ENCODE measurements at places on chromosomes 2 and 18. TPM values are rescaled to one million over a fixed set of nuclear protein-coding genes. Genes with fewer than 3 reads are reported as not detected.

GRCh38 chr2:64362562-64363026 is 91.4 kb upstream of the LGALSL start:
- DNase-seq, result no peak

DNA sequence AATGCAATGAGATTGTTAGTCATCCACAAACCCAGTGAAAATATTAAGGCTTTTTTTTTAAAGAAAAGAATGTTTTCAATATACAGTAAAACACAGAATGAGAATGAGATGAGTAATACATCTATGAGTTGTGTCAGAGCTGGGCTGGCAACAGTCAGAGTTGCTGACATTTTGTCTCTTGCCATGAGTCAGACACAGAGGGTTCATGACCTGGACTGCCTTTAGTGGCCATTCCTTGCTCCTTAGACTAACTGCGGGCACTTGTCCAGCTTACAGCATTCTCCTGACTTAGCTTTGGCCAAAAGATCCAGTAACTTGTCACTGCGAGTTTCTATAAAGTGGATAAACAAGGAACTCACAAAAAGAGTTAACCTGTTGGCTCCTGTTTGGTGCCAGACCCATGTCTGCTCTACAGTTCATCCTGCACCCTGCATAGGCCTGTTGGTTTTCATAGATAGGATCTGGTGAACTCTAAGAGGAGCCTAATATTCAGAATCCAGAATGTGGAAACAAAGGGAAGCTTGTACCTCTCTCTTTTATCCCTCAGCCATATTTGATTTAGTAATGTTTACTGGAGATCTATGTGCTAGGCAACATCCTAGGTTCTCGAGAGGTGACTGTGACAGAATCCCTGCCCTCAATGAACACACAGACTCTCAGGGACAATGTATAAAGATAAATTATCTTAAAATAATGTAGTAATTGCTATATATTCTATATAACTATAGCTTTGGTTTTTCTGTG is 391.5 kb upstream of the VWC2L start:
- DNase-seq, result no peak

DNA sequence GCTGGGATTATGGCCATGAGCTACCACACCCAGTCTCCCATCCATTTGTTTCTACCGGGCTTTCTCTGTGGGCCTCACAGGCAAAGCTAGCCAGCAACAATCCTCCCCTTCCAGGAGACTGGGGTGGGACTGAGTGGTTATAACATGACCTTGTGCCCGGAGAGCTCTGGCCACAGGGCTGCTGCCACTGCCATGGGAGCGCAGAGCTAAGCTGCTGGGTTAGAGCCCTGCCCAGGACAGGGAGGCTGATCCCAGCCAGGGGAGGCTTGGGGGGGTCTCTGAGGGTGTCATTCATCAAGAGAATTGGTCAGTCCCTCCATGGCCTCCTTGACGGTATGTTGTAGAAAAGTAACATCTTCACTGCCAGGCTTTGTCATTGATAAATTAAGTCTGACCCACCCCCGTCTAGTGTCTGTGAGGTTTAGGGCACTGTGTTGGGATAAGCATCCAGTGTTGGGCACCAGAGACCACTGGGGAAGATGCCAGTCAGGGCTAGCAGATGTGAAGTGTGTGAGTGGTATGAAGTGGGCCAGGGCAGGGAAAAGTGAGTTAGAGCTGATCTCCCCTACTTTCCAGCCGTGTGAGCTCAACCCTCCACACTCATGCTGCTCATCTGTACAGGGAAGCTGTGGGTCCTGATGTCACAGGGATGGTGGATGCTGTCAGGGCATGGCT is 368.4 kb upstream of the HS6ST1 start:
- no peak for DNase-seq

DNA sequence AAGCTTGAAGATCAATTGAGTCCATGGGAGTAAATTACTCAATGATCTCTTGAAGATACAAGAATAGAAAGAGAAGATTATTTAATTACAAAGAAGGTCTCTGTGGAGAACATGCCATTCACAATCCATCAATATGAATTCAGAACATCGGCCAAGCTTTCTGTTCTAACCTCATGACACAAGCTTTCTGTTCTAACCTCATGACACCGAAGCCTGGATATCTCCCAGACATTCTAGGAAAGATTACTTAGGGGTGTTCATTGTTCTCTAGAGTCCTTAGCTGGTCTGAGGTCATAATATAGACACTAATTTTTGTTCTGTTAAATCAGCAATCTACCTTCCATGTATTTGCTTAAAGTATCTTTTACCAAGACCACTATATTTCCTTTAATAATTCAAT is 95.5 kb downstream of the RDH14 start:
- DNase-seq, result no peak

DSG1 gene
- polyA plus RNA-seq, result 0.07 TPM

DNA sequence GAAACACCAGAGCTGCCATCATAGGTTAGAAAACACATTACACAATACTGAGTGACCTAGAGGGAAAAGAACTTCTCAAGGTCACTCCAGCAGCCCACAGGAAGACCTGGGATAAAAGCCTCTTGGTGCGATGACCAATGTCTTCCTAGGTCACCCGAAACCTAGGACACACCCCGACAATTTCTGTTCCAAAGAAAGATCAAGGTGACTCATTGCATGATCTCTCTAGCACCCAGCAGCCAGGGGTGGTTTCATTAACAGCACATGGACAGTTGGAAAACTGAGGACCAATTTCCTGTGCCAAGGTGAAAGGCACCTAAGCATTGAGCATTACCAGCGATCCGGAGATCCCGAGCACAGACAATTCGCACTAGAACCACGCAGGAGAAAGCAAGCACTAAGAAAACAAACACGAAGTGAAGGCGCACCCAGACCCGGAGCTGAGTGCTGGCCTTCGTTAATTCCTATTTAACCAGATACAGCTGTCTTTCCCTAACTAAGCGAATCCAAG is 1.5 kb downstream of the CACNB4 start:
- no peak for DNase-seq

DNA sequence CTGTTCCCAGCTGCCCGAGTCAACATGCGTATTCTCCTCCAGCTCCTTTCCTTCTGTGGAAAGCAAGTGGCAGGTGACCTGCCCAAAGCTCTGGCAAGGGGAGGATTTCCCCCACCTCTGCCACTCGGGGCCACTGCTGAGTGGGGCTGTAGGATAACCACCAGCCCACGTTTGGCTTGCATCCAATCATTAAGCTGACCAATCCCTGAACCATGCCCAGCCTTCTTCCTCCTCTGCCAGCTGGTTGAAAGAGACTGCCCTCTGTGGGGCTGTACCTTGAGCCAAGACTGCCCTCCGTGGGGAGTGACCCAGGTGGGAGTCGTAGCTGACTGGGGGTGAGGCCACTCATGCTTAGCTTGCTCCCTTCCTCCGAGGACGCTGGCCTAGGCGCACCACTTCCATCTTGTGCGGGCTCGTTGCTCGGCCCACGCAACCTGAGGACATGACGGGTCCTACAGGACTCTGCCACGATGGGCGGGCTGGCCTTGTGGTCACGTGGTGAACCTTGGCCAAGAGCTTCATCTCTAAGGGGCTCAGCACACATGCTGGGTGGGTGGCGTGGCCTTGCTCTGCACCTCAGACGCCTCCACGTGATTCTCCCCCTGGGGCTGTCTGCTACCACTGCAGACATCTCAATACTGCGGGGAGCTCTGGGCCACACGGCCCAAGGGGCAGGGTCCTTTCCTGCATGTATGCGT is 112.1 kb downstream of the NDUFA10 start:
- DNase-seq, result no peak

SPATA3 gene
- not detected for polyA plus RNA-seq

DNA sequence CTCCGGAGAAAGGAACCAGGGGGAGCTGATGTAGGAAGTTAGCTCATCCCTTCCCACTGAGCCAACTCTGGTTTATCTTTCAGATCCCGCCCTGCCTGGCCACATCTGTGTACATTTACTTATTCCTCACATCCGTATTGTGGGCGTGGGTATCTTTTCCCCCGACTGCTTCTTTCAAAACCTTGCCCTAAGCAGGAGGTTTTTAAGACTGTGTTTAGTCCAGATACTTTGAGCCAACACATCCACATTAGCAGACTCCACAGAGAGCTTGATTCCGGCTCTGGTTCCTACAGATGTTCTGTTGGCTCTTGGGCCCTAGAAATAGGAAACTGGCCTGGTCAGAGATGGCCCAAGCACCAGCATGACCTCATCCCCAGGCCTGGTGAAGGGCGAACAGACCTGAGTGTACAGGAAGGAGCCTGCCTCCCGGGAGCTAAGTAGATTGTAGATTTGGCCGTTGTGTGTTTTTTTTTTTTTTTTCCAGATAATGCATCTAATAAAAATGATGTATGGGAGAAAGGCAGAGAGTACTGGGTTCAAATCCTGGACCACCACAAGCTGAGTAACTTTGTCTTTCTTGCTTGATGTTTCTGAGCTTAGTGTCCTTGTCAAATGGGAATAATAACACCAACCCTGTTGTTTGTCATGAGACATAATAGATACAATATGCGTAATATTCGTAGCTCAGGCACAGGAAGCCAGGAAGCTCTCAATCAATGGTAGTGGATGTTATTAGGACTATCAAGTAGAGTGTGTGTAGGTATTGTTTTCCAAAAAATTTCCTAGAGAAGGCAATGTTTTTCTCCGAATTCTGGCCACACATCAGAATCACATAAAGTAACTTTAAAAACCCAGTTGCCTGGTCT is 92.3 kb downstream of the PRKCE start:
- peak; percentile 70 for DNase-seq

DNA sequence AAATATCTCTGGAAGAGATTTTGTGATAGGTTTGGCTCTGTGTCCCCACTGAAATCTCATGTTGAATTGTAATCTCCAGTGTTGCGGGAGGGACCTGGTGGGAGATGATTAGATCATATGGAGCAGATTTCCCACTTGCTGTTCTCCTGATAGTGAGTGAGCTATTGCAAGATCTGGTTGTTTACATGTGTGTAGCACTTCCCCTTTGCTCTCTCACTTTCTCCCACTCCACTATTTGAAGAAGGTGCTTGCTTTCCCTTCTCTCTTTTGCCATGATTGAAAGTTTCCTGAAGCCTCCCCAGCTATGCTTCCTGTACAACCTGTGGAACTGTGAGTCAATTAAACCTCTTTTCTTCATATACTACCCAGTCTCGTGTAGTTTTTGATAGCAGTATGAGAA is 97.0 kb upstream of the FN1 start:
- DNase-seq, result no peak

ANKRD30BL gene
- not detected for polyA plus RNA-seq

DNA sequence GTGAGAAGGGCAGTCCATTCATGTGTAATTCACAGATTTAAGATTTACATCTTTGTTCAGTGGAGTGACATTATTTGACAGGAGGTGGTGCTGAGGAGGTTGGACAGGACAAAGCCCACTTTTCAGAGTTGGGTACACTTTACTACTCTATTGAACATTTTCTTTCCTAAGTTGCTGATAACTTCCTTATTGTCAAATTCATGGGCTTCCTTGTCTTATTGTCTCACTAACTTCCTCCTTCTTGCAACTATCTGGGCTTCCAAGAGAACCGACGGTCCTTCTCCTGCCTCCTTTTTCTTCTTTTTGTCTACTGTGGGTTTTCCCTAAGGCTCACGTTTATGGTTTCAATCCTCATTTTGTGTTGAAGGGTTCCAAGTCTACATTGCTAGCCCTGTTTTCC is 67.7 kb upstream of the DNMT3A start:
- no peak for DNase-seq

SERPINB3 gene
- polyA plus RNA-seq, result 0.14 TPM

GRCh38 chr2:207802650-207803049 is 32.9 kb upstream of the FZD5 start:
- DNase-seq, result no peak

DNA sequence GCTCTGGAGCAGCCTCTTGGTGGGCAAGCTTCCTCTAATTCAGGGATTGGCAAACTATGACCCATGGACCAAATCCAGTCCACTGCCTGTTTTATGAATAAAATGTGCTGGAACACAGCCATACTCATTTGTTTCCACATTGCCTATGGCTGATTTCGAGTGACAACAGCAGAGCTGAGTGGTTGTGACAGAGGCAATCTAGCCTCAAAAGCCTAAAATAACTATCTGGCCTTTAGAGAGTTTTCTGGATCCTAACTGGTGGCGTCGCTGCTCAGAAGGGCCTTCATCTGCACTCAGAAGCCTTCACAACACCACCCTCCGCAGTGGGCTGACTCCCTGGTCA is 147.1 kb downstream of the CCBE1 start:
- peak; percentile 27 for DNase-seq

SCN9A gene
- polyA plus RNA-seq, result 0.59 TPM

DNA sequence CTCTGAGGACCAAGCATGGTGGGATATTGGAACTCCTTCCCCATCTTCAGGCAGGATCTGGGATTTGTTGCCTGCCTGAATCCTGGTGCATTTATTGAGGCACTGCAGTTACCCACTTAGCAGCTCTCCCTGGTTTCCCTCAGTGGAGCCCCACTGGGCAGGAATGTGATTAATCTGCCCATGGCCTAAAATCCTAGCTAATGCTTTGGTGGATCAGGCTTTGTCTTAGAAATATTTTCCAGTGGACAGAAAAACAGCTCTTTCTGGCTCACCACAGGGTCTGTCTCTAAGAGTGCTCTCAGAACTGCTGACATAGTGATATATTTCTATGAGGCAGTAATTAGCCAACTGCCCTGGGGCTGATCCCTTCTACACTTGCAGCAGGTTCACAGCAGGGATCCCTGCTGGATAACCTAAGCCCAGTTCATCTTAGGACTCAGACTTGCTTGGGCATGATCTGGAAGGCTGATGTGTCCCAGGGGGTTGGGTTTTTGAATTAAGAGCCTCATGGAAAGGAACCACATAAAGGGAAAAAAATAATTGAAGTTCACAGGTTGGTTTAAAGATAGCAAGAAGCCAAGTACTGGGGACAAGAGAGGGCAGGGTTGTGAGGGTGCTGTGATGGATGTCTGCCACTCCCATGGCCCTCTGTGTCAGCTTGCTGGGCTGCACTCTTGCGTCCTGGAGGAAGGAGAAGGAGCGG is 44.3 kb upstream of the ZDBF2 start:
- no peak for DNase-seq

DNA sequence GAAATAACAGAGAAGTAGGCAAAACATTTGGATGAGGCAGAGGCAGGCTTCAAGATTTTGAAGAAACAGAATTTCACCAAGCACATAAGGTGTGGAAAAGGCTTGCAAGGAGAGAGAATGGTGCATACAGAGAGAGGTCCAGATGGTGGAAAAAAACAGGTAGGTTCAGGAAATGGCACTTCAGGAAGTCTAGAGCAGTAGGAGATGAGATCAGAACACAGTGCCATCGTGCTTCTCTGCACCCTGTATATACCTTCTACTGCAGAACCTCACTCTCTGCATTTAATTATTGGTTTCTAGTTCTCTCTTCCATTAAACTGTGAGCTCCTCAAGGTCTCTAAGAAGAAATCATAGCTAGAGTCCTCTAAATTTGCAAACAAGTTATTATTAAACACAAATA is 2.4 kb downstream of the PAIP2B start:
- DNase-seq, result no peak

Data from heart right ventricle (tissue), 16 donors.